ENCODE measurements at places on chromosomes 5 and 9. TPM values are rescaled to one million over a fixed set of nuclear protein-coding genes. Genes with fewer than 3 reads are reported as not detected.

DNA sequence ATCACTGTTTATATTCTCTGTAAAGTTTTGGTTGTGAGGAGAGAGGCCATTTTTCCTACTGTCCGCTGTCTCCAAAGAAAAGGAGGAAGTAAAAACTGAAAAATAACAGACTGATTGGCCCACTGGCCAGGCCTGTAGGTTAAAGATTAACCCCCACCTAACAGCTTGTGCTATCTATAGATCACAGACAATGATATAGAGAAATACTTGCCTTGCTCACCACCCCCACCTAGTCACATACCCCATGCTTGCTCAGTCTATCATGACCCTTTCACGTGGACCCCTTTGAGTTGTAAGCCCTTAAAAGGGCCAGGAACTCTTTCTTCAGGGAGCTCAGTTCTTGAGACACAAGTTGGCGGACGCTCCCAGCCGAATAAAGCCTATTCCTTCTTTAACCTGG is 357.4 kb downstream of the PRDM9 start:
- no peaks in the 10 kb centered on the region for H3K4me1 ChIP-seq
- no peak for DNase-seq
- H3K27me3 ChIP-seq, result no peaks in the 10 kb centered on the region
- H3K27ac ChIP-seq, result no peak overlapping the region
- no peaks in the 10 kb centered on the region for H3K36me3 ChIP-seq
- H3K4me3 ChIP-seq, result no peak overlapping the region

DNA sequence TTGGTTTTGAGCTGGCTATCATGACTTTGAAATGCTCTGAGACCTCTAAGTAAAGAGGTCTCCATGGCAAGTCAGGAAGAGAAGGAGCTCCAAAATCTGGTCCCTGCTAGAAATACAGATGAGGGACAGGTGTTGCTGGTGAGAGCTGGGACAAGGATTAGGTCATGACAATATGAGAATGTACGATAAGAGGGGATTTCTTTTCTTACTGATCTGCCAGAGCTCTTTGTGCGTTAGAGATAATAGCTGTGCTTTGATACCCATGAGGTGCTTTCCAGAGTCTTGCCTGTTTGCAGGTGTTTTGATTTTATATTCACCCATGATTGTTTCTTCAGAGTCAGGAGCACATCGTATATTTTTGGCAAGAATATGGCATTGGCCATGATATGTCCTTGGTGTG is 56.5 kb downstream of the ANKRD33B start:
- no peaks in the 10 kb centered on the region for H3K27me3 ChIP-seq
- no peak overlapping the region for H3K27ac ChIP-seq
- H3K36me3 ChIP-seq, result no peaks in the 10 kb centered on the region

DNA sequence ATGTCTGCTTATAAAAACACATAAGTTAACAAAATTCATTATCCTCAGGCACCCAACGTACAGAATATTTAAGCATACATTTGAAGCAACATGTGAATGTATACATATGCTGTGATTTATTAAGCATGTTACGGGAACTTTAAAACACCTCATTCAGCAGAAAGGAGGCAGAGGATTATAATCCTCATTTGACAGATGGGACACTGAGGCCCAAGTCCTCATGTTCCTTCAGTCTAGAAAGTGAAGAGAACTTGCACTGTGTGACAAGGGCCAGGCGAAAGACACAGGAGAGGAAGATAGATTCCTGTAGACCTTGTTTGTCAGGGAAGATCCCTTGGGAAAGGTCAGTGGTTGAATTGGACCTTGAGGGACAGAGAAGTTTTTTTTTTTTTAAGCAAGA is 7.6 kb upstream of the PSMD5 start:
- no peak overlapping the region for H3K27ac ChIP-seq
- H3K27me3 ChIP-seq, result no peaks in the 10 kb centered on the region
- H3K4me1 ChIP-seq, result no peaks in the 10 kb centered on the region
- no peak overlapping the region for H3K4me3 ChIP-seq

DNA sequence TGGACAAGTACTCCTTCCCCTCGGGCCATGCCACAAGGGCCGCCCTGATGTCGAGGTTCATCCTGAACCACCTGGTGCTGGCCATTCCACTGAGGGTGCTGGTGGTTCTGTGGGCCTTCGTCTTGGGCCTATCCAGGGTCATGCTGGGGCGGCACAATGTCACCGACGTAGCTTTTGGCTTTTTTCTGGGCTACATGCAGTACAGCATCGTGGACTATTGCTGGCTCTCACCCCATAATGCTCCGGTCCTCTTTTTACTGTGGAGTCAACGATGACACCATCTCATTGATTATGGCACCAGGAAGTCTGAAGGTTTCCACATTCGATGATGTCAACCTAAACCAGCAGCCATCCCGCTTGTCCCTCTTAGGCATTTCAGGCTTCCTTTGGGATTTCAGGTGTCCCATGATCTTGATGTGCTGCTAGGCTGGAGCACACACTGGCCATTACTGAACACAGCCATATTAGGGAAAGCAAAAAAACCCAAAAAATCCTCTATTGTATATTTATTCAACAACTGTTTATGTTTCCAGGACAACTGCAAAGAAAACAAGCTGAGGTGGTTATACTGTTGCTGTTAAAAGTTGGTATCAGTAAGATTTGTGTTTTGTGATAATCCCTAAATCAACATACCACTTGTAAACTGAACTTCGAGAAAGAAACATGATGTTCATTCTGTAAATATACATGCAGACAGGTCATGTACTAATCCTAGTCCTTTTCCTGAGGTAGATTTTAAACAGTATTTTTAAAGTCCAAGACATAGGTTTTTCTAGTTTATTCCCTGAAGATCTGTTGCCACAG is 1.1 kb downstream of the PLPP6 start:
- H3K27me3 ChIP-seq, result no peaks in the 10 kb centered on the region
- peak overlapping the region; percentile 77 for H3K4me3 ChIP-seq
- peaks cover 41% of the 10 kb centered on the region for H3K4me1 ChIP-seq

GRCh38 chr9:129322022-129322621 is 144.1 kb upstream of the IER5L start:
- H3K36me3 ChIP-seq, result no peaks in the 10 kb centered on the region
- H3K4me1 ChIP-seq, result no peaks in the 10 kb centered on the region
- no peaks in the 10 kb centered on the region for H3K27me3 ChIP-seq
- no peak overlapping the region for H3K27ac ChIP-seq
- DNase-seq, result no peak

The PCDHGA4 gene
- not detected for total RNA-seq

GRCh38 chr5:15607076-15607475 is 107.1 kb downstream of the FBXL7 start:
- no peak overlapping the region for H3K27ac ChIP-seq
- H3K36me3 ChIP-seq, result no peaks in the 10 kb centered on the region
- H3K4me1 ChIP-seq, result no peaks in the 10 kb centered on the region
- H3K27me3 ChIP-seq, result no peaks in the 10 kb centered on the region
- no peak overlapping the region for H3K4me3 ChIP-seq
- DNase-seq, result no peak

GRCh38 chr5:179212870-179213269 is 132.4 kb downstream of the ADAMTS2 start:
- H3K4me1 ChIP-seq, result no peaks in the 10 kb centered on the region
- DNase-seq, result no peak
- no peaks in the 10 kb centered on the region for H3K36me3 ChIP-seq

All from PC-9 (cell line).